ENCODE measurements at places on chromosomes 7 and 10.

DNA sequence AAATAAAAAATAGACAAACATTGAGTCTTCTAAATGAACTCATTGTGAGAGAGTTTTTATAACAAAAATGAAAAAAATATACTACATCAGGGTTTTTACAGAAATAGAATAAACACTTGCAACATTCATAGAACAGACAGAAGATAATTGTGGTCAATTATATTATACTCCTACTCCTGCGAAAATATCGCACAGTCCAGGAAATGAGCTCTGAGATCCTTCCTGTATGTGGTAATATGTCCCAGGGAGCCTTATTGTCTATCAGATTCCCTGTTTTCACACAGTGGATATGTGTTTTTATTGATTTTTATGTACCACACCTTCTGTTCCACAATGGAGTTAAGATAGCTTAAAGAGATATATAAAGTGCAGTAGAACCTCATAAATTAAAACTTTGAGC lies 27.5 kb upstream of the RELN start:
- no peak for DNase-seq

GRCh38 chr7:151850491-151851124 lies 26.3 kb downstream of the PRKAG2 start:
- no peak for DNase-seq

- DNase-seq = no peak
These were observed at the start of gene SPAM1 for GRCh38 chr7:123924941-123925340. Gene SPAM1 (plus strand): TSS chr7:123925241. CDS start chr7:123953571, 28,330 bp downstream.

DNA sequence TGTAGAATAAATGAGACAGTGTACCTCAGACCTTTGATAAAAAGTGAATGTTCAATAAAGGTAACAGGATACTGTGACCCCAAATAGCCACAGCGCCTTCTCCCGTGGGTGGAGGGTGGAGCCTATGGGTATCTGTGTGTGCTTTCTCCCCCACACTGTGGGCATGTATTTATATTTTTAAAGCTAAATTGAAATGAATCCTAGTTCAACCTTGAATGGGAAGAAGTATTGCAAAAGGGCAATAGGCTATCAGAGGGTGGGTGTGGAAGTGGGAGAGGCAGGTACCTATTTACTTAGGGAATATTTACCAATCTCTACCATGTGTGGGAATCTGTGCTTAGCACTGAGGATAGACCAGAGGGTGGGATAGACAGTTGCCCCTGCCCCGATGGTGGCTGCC lies 68.9 kb downstream of the PFKFB3 start:
- no peak for DNase-seq

DNA sequence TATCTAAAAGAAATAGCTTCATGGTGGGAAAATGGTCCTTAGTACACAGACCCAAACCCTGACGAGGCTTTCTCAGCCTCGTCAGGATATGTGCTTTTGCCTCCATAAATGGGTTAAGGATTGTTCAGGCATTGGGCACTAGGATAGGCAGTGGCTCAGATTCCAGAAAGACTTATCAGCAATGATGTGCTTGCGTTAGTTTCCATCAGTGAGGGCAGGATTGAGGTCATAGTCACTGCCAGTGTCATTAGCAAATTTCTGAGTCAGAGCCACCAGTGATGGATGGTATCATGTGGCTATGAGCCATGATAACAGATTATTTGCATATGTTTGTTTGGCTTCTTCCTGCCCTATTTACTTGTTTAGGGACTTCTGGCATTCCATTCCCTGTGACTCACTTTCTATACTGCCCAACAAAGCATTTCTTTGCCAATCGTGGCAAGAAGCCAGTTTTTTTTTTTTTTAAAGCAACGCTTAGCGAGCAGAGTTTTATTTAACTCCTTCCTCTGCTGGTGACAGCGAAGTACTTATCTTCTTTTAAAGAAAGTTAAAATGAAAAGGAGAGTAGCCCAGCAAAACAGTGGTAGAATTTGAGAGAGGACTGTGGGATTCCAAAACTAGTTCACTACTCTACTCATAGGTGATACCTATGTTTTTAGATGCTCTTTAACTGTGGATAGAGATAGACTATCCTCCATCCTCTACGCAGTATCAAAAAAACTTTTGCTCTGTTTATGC lies 44.4 kb downstream of the MYPN start:
- DNase-seq = no peak

DNA sequence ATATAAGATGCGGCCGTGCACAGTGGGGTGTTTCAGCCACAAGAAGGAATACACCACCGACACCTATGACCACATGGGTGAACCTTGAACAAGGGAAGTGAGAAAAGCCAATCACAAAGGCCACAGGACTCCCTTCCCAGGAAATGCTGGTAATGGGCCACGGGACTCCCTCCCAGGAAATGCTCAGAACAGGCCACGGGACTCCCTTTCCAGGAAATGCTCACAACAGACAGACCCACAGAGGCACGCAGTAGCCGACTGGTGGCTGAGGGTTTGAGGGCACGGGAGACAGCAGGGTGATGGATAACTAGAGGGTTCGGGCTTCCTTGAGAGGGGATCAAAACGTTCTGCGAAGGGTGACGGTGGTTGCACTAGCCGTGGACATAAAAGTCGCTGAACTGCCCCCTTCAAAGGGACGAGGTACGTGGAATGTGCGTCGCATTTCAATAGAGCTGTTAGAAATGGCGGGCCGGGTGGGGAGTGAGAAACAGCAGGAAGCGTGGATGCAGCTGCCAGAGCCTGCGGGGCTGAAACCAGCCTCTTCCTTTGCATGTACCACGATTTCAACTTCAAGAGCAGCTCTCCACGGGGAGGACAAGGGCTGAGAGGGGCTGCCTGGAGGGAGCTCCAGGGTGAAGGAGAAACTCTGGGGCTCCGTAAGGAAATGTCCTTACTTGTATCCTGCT lies 274.0 kb downstream of the ELFN1 start:
- peak; percentile 35 for DNase-seq

DNA sequence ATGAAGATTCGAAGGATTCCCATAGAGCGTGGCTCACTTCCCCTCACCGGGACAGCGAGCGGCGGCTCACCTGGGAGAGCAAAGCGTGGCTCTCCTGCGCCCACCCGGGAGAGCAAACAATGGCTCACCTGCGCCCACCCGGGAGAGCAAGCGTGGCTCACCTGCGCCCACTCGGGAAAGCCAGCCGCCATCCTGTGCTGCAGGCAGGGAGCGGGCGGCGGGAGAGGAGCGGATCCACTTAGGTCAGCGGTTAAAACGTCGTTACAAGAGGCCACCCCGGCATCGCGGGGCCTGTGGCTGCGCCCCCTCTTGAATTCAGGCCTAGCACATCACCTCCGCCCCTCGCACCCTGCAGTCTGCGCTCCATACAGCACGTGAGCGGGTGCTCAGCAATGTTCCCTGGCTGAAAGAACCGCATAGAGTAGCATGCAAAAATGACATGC lies 461 bp upstream of the FIGNL1 start:
- no peak for DNase-seq

GRCh38 chr7:135706038-135706742 lies 21.8 kb downstream of the SLC13A4 start:
- peak; percentile 16 for DNase-seq

GRCh38 chr7:7819442-7820247 lies 101.2 kb upstream of the RPA3 start:
- no peak for DNase-seq

- no peak for DNase-seq
These were observed 503.9 kb downstream of the KIF20B start for GRCh38 chr10:90205340-90205739.

- DNase-seq = no peak
These were observed 231.8 kb upstream of the DKK1 start for GRCh38 chr10:52082307-52082706.

- no peak for DNase-seq
These were observed 152.1 kb upstream of the LYZL2 start for GRCh38 chr10:30781670-30782121.

DNA sequence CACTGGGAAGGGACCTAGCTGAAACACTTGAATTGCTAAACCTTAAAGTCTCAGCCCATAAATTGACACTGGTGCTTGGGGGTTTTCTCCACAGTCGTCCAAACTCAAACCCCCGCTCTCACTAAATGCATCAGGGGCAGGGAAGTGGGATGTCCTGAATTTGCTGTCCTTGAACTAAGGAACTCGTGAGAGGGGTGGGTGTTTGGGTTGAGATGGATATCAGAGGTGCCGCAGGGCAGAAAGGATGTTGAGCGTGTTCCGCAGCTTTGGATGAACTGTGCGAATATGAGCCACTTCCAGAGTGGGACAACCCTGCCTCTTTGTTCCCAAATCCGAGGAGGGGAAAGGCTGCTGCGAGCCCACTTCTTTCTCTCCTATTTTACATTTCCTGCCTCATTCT lies 90.3 kb upstream of the LYZL2 start:
- no peak for DNase-seq

GRCh38 chr10:37681617-37681999 lies 175.8 kb downstream of the ZNF248 start:
- no peak for DNase-seq

DNA sequence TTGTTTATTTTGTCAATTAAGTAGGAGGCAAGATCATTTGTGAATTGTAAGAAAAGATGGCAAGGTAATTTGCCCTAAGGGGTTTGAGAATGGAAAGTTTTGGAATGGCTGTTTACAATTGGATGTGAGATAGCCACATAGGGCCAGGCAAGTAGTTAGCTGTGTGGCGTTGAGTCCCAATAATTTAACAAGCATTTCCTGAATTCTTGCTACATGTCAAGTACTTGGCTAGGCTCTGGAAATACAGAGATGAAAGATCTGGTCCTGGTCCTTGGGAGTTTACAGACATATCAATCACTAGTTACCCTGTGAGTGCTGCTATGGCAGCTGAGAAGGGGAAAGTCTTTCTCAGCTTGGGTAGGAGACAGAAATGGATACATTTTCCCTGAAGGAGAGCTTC lies 401.6 kb downstream of the SUGCT start:
- no peak for DNase-seq

DNA sequence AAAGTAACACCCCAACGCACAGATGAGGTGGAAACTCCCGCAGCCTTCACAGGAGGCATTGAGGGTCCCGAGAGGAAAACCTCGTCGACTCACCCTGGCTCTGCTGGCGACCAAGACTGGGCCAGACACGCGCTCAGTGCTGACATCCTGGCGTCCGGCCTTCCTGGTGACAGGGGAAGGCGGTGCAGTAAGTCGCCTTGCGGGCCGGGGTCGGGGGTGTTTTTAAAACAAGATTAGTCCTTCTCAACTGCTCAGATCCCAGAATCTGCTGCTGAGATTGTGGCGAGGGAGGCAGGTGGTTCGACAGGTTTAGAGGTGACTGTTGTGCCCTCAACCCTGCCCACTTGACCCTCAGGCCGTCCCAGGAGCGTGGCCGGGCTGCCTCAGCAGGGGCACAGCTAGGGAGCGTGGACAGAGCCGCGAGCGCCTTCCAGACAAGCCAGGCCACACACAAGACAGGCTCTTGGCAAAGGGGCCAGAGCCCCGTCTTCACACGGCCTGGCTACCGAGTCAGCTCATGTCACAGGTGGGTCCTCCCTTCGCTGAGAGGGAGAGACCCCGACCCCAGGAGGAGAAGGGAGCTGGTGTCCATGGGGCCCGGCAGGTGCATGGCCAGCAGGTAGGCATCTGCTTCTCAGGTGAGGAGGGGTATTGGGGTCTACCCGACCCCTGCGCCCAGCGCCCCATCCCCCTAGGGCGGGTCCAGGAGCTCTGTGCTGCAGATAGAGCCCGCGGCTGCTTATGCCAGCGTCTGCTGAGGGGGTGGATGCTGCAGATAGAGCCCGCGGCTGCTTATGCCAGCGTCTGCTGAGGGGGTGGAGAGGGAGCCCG lies 81.6 kb downstream of the DNAJB6 start:
- no peak for DNase-seq

DNA sequence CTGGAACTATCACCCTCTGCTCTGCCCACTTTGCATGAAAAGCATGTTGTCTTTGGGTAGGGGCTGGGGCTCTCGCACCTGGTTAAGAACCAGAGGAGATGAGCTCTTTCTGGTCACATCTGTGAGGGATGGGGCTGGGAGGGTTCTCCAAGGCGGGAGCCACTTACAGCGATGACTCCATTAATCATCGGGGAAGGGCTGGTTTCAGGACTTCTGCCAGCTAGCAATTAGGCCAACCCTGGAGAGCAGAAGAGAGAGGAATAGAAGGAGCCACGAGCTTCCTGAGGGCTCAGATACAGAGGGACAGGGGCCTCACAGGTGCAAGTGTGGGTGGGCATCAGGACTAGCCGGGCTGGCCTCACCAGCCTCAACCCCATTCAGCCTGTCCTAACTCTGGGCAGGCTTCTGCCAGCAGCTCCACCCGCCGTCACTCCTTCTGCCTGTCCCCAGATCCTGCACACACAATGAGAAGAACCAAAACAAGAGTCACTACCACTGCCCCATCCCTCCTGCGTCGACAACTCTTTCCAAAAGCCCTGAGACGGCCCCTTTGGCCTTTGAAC lies 8.4 kb downstream of the AQP1 start:
- DNase-seq = peak; percentile 43

DNA sequence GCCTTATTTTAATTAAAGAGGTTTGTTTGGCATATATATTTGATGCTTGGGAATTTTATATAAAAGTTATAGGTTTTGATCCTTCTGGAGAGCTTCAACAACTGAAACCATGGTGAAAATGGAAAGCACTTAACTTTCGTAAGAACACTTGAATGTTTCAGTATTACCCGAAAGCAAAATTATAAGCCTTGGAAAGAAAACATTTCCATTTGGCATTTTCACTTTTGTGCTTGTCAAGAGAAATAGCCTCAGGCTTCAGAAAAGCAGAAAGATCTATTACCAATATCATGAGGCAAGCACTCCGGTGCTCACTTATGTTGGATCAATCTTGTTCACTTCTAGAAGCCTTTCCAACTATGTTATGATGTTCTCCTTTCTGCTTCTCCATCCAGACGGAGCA lies 256.0 kb downstream of the TRIL start:
- no peak for DNase-seq

- no peak for DNase-seq
These were observed 13.1 kb downstream of the TAS2R41 start for GRCh38 chr7:143490717-143491306.

- no peak for DNase-seq
These were observed 568.7 kb upstream of the MGMT start for GRCh38 chr10:128898133-128898915.

DNA sequence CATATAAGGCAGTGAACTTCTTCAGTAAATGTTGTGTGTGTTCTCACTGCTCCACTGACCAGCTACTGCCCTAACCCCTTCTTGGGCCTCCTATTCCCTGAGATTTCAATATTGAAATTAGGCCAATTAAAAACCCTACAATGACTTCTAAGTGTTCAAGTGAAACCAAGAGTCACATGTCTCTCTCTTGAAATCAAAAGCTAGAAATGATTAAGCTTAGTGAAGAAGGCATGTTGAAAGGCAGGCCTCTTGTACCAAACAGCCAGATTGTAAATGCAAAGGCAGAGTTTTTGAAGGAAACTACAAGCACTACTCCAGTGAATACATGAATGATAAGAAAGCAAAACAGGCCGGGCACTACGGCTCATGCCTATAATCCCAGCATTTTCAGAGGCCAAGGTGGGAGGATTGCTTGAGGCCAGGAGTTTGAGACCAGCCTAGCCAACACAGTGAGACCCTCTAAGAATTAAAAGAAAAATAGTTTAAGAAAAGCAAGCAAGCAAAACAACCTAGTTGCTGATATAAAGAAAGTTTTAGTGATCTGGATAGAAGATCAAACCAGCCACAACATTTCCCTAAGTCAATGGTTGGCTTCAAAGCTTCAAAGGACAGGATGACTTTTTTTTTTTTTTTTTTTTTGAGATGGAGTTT lies 22.3 kb downstream of the BRAF start:
- no peak for DNase-seq

All from psoas muscle (tissue), 8 donors.